ENCODE measurements at places on chromosomes 3 and 15. TPM values are rescaled to one million over a fixed set of nuclear protein-coding genes. Genes with fewer than 3 reads are reported as not detected.

DNA sequence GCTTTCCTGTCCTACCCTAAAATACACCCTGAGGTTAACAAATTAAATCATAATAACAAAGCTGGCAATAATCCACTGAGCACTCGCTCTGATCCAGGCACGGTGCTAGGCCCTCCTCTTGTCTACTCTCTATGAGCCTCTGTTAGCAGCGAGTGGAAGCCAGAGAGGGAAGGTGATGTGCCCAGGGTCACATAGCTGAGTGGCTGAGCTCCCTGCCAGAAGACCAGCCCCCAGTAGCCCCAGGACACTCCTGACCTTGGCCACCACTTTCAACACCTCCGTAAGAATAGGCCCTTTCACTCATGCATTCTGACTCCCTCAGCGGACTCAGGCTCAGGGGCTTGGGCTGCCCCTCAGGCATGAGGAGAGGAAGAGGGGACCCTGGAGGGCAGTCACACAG lies 9.5 kb upstream of the PRKCD start:
- no peak for DNase-seq

GRCh38 chr3:54817628-54818027 lies 110.2 kb downstream of the LRTM1 start:
- no peak for DNase-seq

GRCh38 chr3:50971487-50971924 lies 296.8 kb downstream of the DOCK3 start:
- peak; percentile 36 for DNase-seq

GRCh38 chr15:61415617-61416120 lies 186.6 kb upstream of the RORA start:
- no peak for DNase-seq

TPM1 gene
- 9.5 TPM for total RNA-seq

CHRNB4 gene
- total RNA-seq: not detected

ACKR2 gene
- 0.56 TPM for total RNA-seq

- no peak for DNase-seq
Measured at GRCh38 chr3:42123012-42123581, 31.9 kb downstream of the TRAK1 start.

TMC3 gene
- total RNA-seq: not detected

DNA sequence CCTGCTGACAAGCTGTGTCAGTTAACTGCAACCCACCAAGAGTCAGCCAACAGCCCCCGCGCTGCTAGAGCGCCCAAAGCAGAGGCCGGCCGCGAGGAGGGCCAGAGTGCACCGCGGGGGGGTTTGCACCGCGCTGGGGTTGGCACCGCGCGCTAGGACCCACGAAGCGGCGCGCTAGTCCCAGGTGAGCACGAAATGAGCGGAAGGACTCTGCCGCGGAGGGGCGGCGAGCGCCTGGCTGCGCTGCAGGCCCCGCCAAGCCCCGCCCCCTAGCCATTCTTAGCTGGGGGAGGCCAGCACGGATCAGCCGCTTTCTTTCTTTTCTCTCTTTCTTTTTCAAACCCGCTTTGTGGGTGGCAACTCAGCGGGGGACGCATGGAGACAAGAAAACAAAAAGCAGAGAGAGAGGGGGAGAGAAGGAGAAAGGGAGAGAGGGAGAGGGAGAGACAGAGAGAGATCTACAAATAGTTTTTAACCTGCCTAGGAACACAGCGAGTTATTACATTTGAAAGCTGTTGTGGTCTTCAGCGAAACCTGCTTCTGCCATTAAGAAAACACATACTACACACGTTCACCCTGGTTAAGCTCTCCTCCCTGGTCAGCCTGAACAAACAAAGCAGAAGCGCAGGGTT lies 6.9 kb upstream of the FOXB1 start:
- DNase-seq: peak; percentile 55

- DNase-seq: no peak
Measured at GRCh38 chr3:163218336-163218735, 1721.7 kb downstream of the OTOL1 start.

- DNase-seq: no peak
Measured at GRCh38 chr15:52071570-52071969, 41.0 kb downstream of the BCL2L10 start.

- no peak for DNase-seq
Measured at GRCh38 chr3:194866236-194866635, 180.6 kb downstream of the FAM43A start.

GRCh38 chr15:55846116-55846707 lies 103.3 kb upstream of the PRTG start:
- peak; percentile 6 for DNase-seq

GRCh38 chr15:68572309-68572708 lies 6.5 kb upstream of the CORO2B start:
- DNase-seq: no peak

CNTN3 gene
- not detected for total RNA-seq

- no peak for DNase-seq
Measured at GRCh38 chr3:115330430-115330829, 183.3 kb upstream of the ZBTB20 start.

GRK7 gene
- total RNA-seq: not detected

XCR1 gene
- total RNA-seq: not detected

DNA sequence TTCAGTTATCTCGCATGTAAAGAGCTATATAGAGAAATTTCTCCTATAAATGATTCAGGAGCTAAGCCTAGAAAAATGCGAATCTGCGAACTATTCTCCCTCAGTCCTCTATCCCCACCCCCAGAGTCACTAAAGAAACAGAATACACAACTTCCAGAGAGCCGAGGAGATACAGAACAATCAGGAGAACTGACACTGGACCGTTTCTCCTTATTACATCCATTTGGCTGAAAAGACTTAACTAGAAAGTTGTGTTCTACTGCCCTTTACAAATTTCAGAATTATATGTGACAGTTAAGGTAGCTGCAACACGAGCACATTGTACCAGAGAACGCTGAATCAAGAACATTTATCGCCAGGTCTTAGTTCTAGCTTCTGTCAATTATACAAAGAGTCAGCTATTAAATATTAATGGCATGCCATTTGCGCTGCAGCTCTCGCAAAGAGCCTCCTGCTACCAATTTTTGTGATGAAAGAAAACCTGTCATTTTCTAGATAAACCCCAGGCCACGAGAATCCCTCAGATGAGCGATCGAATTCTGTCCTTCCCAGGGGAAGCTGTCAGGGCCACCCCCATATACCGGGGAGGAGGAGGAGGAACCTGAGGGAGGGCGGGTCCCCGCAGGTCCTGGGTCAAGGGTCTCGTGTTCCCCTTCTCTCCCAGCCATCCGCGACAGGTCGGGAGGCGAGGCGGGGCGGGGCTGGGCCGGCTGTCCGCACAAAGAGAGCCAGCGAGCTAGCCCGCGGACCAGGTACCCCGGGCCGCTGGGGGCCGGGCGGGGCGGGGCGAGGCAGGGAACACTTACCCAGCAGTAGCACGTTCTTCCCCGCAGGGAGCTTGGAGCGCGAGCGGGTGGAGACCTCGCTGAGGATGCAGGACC lies 878 bp downstream of the DYNC1LI1 start:
- DNase-seq: peak; percentile 20

DNA sequence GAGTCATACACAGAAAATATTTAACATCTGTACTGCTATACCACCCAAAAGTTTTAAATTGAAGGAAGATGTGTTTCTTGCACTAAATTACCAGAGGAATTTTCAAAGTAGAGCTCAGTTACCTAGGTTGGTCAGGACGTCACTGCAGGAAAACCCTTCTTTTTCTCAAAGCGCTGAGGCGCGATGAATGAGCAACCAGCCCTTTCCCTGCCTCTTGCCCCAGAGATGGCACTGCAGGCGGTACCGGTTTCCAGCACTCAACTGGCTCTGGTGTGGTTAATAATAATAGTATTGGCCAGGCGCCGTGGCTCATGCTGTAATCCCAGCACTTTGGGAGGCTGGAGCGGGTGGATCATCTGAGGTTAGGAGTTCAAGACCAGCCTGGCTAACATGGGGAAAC lies 49.3 kb downstream of the HES1 start:
- DNase-seq: no peak

DNA sequence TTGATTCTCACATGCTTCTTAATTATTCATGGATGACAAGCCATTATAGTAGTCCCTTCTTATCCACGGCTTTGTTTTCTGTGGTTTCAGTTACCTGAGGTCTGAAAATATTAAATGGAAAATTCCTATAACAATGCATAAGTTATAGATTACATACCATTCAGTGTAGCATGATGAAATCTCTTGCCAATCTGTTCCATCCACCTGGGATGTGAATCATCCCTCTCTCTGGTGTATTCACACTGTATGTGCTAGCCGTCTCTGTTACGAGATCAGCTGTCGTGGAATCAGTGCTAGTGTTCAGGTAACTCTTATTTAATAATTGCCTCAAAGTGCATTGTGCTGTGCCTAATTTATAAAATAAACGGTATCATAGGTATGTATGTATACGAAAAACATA lies 5.2 kb downstream of the WDR5B start:
- DNase-seq: no peak

GRCh38 chr3:8213286-8213685 lies 288.3 kb upstream of the LMCD1 start:
- no peak for DNase-seq

BFSP2 gene
- total RNA-seq: not detected

- no peak for DNase-seq
Measured at GRCh38 chr3:81005992-81006391, 755.5 kb downstream of the GBE1 start.

DNA sequence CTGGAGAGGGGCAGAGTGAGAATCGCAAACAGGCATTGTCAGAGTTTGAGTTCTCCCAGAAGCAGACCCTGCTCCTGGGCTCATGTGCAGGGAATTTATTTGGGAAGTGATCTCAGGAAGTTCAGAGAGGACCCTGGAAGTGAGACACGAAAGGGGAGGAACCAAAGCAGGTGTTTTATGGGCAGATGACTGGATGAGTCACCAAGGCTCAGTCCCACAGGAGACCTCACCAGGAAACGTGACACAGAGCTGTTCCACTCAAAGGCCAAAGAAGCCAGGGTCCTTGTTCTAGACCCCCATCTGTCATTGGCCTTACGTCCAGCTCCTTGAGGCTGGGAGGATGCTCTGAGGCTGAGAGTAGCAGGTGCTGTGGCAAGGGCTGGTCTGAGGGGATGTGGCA lies 43.4 kb upstream of the SEC22A start:
- no peak for DNase-seq

Data from activated T-cell treated with anti-CD3 and anti-CD28 coated beads, Interleukin-2, amount 50 U/mL, for 4 hours (primary cell).